ENCODE measurements at places on chromosomes 7 and 10.

DNA sequence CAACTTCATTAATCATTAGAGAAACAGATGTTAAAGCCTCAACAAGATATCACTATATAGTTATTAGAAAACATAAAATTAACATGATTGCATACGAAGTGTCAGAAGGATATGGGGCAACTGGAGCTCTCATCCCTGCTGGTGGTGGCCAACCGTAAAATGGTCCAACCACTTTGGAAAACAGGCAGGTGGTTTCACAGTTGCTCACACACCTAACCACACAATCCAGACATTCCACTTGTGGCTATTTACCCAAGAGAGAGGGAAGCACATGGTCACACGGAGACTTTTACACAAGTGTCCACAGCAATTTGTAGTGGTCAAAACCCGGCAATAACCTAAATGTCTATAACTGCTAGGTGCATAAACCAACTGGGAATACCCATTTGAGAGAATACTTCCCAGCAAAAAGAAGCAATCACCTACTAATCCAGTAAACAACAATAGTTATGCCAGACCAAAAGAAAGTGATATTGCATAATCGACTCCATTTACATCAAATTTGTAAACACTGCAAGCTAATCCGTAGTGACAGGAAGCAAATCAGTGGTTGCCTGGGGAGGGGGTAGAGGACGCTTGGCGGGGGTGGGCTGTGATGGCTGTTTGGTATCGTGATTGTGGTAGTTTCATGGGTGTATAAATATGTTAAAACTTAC, 91.8 kb downstream of the LARP4B start:
- no peak for DNase-seq

GRCh38 chr7:44375236-44375699, 49.9 kb upstream of the CAMK2B start:
- no peak for DNase-seq

DNA sequence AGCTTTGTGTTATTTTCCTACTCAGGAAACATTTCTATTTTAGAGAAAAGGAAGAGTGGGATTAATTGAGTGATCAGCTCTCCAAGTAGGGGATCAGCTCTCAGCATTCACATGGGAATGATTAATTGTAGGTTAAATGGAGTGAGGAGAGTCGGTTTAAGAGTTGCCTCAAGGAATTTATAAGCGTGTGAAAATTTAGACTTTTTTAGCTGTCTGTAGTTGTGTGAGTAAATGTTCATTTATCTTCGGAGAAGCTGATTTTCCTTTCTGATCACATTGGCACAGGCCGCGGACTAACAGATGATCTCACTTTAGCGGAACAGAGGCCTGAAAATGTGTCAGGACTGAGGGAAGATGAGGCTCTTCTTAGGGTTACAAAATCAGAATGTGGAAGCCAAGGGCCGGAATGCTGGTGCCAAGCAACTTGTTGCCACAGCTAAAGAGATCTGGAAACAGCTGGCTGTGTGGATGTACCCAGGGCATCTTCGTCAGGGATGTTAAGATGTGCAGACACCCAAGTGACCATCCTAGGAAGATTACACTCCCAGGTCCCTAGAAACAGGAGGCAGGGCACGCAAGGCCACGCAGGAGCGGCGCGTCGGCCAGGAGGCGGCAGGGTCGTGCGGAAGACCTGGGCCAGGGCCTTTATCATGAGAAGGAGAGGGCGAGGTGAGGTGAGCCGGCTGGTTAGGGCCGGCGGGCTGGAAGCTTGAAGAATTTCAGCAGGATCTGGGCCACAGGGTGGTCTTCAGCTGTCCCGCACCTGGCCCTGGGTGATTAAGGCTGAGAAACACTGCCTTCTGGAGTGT, 35.1 kb upstream of the TTYH3 start:
- DNase-seq, result no peak

DNA sequence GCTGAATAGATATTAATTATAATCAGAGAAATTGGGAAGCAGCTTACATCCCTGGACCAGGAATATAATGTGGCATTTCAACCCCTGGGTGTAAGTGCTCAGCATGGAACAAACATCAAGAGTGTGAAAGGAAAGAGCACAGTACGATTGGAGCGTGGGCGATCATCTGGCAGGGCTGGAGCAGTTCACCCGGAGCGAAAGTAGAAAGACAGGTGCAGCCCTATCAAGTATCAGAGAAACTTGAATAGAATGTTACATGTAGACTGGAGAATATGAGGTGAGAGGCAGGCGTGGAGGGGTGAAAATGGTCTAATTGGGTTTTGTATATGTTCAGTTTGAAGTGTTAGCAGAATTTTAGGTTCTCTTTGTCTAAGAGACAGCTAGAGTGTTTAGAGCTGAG, 303.0 kb downstream of the MDFIC start:
- no peak for DNase-seq

Measured in GM23248 (cell line).